Posterior cingulate gyrus (tissue), 11 donors: ENCODE measurements at places on chromosomes 11 and 22.

DNA sequence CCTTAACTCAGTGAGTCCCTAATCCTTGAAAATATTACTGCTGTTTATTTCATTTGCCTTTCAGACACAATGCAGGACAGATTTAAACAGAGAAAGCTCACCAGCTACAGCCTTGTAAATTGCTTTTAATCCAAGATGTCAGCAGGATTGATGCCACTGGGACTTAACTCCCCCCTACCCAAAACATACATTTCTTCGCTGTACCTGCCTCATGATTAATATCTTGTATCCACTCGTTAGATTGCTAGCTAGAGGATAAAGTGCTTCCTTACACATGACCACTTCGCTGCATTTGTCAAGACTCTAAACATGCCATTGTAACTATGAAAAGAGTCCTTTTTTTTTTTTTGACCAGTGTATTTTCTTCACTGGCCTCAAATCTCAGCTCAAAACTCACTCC lies 182.7 kb upstream of the MTMR2 start:
- no peak for DNase-seq

DNA sequence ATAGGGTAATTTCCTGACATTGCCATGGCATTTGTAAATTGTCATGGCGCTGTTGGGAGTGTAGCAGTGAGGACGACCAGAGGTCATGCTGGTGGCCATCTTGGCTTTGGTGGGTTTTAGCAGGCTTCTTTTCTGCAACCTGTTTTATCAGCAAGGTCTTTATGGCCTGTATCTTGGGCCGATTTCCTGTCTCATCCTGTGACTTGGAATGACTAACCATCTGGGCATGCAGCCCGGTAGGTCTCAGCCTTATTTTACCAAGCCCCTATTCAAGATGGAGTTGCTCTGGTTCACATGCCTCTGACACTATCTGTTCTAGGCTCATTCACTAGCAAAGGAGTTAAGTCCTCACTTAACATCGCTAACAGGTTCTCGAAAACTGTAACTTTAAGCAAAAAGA lies 1374.2 kb downstream of the FAM181B start:
- no peak for DNase-seq

DNA sequence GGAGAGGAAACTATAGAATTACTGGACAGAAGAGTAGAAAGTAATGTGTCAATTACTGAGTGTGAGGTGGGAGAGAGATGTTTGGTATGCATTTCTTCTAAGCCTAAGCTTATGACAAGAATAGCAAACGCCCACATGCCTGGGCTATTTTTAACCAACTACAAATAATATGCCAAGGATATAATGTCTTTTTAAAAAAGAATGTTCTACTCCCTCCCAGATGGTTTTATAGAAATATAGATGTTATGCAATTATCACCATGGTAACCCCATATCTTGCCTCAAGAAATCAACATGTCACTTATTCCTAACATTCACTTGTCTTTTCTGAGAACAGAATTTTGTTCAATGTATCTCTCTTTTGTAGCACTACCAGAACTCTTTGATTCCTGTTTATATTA lies 996.7 kb upstream of the CHORDC1 start:
- DNase-seq, result no peak

- DNase-seq, result no peak
Measured at GRCh38 chr11:127248476-127248875, 247.9 kb upstream of the KIRREL3 start.

DNA sequence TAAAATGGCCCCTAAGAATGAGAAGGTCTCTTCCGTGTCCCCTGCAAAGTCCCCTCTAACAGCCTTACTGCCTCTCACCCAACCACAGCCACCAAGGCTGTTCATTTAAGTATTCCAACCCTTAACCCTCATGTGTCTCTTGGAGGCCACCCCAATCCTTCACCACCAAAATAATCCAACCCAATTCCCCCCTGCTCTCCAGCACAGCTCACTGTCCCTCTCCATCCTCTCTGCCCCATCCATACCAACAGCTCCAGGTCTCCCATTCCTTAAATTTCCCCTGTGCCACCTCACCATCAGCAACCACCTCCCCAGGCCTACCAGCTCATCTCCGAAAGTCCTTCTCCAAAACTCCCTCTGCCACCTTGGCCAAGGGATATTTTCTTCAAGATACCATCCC lies 1.4 kb downstream of the FAM168A start:
- DNase-seq, result no peak

GRCh38 chr11:58637371-58637770 lies 14.9 kb downstream of the CNTF start:
- no peak for DNase-seq

GRCh38 chr22:20606041-20606783 lies 98.8 kb downstream of the MED15 start:
- no peak for DNase-seq

DNA sequence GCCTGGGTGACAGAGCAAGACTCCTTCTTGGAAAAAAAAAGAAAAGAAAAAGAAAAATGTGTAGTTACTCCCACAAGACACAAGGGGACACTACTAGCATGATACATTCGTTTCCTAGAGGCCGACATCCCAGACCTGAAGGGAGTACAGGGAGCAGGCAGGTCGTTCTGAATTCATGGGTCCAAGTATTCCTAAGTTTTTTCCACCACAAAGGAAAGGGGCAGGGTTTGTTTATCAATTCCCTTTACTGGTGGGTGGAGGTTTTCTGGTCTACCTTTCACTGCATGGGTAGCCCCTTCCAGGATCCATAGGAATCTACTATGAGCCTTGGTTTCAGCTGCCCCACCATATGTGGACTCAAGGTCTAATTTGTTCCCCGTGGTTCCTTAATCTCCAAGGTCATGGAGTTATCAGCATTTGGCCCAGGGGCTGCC lies 11.8 kb downstream of the TIGD3 start:
- DNase-seq, result no peak

DNA sequence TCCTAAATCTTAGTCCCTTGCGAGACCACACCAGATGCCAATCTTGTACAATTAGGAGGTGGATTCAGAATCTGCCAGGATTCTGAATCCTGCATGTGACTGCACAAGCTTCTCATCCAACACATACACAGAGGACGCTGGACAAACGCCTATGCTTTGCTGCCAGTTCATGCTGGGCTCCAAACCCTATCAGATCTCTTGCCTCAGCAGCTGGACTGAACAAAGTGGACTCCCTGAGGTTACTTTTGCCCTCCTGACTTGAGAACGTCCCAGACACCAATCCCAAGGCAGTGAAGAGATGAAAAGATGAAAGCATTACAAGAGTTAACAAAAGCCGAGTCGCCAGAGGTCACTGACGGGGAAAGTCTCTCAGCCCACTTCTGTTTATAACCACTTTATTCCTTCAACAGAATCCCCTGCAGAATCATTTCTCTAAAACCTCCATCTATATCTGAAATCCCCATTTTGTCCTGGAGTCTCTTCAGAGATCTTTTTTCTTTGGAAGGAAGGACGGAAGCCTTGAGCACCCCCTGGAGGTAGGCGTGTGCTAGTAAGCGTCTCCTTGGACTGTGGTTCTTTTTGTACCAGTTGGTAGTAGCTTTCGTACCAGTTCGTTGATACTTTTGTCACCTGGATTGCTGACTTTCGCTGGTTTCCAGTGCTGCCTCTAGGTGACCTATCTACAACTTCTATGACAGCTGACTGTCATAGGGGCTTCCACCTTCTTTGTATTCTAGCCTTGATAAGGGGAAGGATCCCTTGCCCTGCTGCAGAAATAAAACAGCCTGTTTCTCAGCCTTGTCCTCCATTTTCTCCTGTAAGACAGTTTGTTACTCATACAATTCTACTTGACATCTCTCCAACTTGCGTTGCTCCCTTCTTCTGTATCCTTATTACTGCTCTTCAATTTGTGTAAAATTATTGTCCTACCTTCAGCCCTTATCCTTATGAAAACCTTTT lies 26.1 kb upstream of the EED start:
- peak; percentile 93 for DNase-seq

DNA sequence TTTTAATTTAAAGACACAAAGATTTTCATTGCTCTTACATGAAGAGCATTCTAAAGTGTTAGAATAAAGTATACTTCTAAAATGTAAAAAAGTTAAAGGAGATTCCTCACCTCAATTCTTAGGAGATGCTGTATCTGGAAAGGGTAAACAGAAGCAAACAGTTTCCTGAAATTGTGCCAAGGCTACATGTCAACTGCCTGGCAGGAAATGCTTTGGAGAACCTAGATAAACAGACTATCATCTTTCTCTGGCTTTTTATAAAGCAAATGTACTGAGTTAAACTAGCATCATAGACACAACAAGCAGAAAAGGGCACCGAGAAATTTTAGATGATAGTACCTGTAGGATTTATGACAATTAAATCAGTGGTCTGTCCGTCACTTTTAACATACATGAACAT lies 24.7 kb upstream of the AKIP1 start:
- DNase-seq, result no peak

GRCh38 chr11:5476186-5476819 lies 12.2 kb upstream of the OR52D1 start:
- DNase-seq, result no peak

DNA sequence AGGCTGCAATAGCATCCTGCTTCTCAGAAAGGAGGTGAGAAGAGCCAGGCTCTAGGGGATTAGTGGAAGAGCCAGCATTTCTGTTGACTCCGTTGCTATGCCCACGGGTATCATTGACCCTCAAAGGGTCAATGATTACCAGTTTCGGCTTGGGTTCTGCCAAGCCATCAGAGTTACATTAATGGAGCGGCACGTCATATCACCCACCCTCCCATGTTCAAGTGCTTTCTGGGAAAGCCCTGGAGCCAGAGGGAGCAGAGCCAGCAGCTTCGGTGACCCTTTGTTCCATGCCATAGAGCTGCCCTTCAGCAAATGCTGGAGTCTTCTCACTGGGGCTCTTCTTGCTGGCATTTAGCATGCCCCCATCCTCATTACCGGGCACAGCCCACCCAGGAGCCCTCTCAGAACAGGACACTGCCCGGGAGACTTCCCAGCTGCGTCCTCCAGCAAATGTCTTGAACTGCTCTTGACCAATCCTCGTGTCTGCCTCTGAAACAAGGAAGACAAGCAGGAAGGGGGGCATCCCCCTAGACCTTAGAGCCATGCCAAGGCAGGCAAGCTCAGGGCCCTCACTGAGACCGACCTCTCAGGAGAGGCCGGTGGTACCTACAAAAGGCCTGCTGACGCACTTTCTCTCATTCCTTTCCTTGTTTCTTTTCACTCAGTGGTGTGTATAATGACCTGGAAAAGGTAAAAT lies 14.6 kb downstream of the KCNJ1 start:
- no peak for DNase-seq

GRCh38 chr11:107787733-107788132 lies 70.9 kb downstream of the SLC35F2 start:
- no peak for DNase-seq

DNA sequence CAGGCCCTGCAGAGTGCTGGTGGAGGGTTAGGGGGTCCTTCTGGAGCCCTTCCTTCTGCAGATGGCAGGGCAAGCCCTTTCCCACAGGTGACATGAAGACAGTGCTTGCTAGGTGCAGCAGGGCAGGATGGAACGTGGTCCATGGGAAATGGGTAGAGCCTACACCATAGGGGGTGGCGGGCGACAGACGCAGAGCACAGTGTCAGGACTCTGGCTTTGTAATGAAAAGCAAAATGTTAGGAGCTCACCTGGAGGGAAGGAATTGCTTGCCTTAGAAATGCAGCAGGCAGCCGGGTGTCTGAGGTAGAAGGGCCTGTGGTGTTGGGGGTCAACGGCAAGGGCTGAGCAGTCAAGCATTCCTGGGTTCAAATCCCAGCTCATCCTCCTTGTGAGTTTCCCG lies 54.9 kb downstream of the ARHGAP8 start:
- DNase-seq, result no peak

- DNase-seq, result no peak
Measured at GRCh38 chr11:131278472-131278871, 91.9 kb upstream of the NTM start.

DNA sequence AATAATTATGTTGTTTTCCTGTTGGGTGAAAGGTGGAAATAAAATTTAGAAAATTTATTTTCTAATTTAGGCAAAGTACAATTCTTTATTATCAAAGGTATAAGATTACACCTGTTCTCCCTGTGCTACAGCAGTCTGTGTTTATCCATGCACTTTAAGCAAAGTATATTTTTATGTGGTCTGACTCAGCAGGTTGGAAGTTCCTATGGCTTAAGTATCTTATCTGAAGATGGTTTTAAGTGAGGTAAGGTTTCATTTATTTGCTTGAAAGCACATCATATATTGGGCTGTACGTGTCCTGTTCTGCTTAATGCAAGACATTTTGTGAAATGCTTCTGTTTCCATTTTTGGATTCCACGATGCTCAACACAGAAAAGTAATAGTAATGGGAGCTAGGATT lies 14.6 kb downstream of the PPME1 start:
- DNase-seq, result no peak

GRCh38 chr11:12167061-12168000 lies 56.9 kb downstream of the MICAL2 start:
- no peak for DNase-seq

DNA sequence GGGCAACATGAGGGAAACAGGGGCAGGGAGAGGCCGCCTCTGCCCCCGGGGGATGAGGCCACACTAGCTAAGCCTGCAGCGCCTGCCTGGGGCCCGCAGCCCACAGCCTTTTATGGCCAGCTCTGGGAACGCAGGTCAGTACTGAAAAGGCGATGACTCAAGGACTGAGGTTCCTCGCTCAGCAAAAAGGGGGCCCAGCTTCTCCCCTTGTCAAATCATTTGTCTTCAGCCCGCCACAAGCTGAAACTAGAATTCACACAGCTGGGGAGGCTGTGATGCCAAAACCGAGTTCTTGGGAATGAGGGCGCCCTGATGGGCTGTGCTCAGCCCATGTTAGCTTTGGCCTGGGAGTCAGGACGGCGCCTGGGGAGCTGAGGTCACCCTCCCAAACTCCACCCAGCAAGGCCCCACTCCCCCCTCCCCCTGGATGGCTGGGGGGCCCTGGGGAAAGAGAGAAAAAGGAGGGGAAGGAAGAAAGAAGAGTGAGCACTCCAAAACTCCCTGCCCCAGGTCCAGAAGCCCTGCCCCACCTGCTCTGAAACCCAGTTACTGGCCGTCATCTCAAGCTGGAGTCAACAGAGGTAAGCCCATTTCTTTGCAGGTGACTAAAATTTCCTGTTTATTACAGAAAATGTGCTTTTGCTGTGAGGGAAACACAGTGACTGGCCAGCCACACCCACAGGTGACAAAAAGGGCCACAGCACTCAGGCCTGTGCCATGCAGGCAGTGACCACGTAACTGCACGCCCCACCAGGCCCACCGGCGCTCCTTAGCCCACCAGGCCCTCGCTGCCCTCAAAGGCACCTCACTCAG lies 13.7 kb downstream of the EHD1 start:
- DNase-seq, result no peak

DNA sequence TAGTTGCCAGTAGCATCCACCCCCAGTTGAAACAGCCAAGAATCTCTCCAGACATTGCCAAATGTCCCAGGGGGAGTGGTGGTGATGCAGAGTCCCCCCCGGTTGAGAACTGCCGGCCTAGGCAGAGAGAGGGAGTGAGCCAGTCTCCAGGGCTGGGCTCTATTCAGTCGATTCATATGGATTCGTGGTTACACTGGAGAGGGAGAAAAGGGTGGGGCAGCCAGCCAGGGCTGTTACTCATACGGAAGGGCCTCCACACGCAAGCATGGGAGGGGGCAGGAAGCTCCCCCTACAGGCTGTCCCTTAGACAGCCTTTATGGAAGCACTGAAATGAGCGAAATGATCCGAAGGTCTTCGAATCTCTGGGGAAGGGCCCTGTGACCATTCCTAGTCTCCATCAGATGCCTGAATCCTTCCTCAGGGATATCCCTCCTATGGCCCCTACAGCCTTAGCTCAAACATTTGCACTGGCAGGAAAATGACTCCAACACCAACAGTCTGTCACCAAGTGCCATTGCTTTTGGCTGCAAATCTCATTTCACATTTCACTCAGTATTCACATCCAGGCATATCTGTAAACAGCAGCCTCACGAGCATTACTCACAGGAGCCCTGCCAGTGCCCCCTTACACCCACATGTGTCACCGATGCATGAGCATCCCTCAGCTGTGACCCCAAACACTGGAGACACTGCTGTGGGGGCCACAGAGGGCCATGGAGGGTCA lies 18.4 kb upstream of the TLCD5 start:
- no peak for DNase-seq
